ENCODE measurements at places on chromosomes 1 and 21. TPM values are rescaled to one million over a fixed set of nuclear protein-coding genes. Genes with fewer than 3 reads are reported as not detected.
A peak's percentile ranks its signal among the peaks of the same experiment; 100 is the strongest.

SV2A gene
- total RNA-seq = 2.8 TPM

- no peak for DNase-seq
These were observed 28.9 kb downstream of the RPAP2 start for GRCh38 chr1:92327794-92328193.

SPATA45 gene
- not detected for total RNA-seq

- DNase-seq = no peak
These were observed 41.6 kb downstream of the CD58 start for GRCh38 chr1:116529199-116529631.

SPRR2F gene
- total RNA-seq = not detected

GRCh38 chr1:16167331-16168143, 11.7 kb upstream of the EPHA2 start:
- peak; percentile 72 for DNase-seq

CRABP2 gene
- 1.6 TPM for total RNA-seq

BTG3 gene
- 57.3 TPM for total RNA-seq

FTCD gene
- total RNA-seq = 0.59 TPM

RGS13 gene
- not detected for total RNA-seq

LRRN2 gene
- not detected for total RNA-seq

DNA sequence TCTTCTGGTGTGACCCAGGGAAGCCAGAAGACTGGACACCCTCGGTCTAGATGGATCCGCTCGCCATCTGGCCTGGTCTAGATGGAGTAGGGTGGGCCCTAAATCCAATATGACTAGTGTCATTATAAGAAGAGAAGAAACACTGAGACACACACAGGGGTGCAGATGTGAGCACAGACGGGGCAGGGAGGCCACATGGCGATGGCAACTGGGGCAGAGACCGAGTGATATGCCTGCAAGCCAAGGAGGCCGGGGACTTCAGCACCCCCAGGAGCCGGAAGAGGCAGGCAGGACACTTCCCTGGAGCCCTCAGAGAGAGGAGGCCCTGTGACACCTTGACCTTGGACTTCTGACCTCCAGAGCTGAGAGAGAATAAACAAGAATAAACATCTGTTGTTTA, 5.6 kb upstream of the TFF3 start:
- DNase-seq = no peak

F3 gene
- 1.7 TPM for total RNA-seq

PRKCZ gene
- total RNA-seq = 29.6 TPM

C1orf105 gene
- not detected for total RNA-seq

- no peak for DNase-seq
These were observed 5.3 kb upstream of the SLC37A1 start for GRCh38 chr21:42508371-42508770.

DNA sequence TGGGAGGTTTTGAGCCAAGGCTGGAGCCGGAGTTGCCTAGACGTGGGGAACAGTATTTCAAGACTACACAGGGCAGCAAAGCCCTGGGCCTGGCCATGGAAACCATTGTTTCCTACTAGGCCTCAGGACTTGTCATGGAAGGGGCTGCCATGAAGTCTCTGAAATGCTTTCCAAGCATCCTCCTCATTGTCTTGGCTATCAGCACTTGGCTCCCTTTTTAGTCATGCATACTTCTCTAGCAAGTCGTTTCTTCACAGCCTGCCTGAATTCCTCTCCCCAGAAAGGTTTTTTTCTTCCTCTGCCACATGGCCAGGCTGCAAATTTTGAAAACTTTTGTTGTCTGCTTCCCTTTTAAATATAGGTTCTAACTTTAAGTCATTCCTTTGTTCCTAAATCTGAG, 406.6 kb upstream of the TMPRSS15 start:
- DNase-seq = no peak

CYP4Z1 gene
- total RNA-seq = not detected

DNA sequence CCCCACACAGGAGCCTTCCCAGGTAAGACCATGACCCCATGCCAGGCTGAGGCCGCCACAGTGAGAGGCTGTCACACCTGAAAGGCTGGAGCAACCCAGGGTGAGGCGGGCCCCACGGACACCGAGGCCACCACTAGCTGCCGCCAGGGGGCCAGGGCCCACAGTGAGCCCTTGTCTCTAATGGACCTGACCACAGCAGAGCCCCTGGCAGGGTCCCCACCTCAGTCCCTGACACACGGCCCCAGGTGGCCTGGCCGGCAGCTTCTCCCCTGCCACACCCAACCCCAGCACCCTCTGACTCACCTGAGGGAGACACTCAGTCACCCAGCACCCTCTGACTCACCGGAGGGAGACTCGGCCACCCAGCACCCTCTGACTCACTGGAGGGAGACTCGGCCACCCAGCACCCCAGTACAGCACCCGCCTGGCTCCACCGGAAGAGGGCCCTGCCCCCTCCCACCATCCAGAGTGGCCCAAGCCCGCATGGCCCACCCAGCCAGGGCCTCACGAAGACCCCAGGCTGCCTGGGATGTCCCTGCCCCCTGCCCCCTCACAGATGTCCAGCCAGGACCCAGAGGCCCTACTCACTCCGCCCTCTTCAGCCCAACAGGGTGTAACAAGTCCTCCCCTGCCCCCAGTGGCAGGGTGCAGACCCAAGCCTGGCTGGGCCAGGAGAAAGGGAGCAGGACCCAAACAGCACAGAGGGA, 4.4 kb downstream of the DVL1 start:
- DNase-seq = no peak

GRCh38 chr1:109503935-109504334, 5.6 kb downstream of the AMIGO1 start:
- no peak for DNase-seq

DNA sequence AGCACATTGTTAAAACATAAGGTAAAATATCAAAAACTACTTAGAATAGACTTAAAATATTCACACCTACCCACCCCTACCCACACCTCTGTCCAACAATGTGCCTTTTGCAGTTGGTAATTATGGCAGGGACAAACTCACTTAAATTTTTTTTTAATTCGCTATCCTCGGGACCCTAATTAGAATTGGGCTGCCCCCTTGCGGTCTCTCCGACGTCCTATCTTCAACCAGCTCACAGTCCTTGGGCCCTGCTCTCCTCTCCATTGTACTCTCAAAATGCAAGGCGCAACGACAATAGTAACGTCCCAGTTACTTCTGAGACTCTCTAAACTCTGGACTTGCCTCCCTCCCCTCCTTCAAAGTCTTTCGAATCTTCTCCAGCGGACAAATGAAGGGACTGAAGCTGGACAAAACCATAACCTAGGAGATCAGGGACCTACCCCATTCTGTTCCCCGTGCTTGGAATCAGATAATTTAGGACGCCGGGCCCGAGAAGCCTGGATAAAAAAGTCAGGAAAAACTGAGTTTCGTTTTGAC, 1.1 kb upstream of the CIART start:
- peak; percentile 39 for DNase-seq

DNA sequence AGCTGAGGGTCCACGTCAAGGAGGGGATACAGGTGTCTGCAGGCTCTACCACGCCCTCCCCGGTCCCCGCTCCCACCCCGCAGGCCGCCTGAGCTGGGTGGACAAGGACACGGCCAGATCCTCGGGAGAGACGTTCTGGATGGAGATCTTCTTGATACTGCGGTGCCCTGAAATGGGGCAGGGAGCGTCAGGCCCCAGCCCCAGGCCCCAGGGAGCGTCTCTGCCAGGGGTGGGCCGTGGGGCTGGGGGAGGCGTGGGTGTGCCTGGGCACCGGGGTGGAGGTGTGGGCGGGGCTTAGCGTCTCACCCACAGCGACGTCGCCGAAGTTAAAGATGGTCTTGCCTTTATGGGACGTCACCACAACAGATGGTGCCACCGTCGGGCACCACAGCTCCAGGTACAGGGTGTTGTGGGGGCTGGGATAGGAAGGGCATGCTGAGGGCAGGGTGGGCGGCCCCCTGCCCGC, 7.3 kb upstream of the TMEM52 start:
- no peak for DNase-seq

DNA sequence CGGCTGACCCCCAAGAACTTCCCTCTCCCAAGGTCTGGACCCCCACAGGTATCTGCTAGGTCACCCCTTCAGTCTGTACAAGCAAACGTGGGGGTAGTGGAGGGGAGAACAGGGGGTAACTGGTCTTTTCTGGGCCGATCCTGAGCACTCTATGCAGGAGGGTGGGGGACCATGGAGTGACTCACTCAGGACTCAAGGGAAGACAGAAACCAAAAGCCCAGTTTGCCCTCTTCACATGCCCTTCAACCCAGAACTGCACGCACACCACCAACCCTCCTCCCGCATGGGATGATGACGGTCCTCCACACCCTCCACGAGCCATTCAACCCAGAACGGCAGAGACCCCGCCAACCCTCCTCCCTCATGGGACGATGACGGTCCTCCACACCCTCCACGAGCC, 53.6 kb upstream of the GPR153 start:
- no peak for DNase-seq

DNA sequence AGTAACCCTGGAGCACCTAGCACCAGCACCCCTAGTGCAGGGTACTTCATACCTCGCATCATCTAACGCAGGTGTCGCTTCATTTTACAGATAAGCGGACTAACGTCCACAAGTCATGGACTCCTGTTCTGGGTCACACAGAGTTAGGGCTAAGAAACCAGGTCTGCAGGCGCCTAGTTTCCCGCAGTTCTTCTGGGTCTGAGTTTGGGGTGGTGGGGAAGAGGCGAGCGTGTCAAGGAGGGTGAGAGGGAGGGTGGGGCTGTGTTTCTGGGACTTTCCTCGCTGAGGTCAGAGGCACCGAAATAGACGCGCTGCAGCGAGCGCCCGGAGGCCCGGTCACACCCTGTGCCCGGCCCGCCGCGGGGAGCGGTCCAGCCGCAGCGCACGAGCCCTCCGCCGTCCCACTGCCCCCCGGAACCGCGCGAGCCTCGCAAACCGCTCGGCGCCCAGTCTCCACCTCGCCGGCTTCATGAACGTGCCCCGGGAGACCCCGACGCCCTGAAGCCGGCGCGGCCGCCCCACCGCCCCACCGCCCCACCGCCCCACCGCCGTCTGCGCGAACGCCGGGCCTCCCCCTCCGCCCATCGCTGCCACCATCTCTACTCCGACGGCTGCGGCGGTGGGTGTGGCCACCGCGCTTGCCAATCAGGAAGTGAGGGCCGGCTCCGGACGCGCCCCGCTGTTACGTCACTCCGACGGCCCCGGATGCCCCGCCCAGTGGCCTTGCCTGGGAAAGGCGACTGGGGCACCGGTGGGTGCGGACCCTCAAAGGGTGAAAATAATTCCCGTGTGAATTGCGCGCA, 12.3 kb downstream of the IFI6 start:
- peak; percentile 92 for DNase-seq

TPTE gene
- not detected for total RNA-seq

- no peak for DNase-seq
These were observed 1.6 kb upstream of the ENO1 start for GRCh38 chr1:8879922-8880676.

KMO gene
- 0.51 TPM for total RNA-seq

PCP4L1 gene
- total RNA-seq = not detected

DNA sequence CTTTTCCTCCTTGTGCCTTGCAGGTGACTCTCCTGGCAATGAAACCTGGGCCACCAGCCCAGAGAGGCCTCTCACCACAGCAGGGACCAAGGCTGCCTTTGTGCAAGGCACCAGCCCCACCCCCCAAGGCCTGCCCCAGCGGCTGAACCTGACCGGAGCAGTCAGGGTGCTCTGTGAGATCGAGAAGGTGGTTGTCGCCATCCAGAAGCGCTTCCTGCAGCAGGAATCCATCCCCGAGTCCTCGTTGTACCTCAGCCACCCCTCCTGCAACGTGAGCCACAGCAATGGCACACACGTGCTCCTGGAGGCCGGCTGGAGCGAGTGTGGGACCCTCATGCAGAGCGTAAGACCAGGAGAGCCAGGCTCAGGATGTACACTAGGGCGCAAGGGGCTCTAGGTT, 51.7 kb downstream of the UMODL1 start:
- no peak for DNase-seq

DNA sequence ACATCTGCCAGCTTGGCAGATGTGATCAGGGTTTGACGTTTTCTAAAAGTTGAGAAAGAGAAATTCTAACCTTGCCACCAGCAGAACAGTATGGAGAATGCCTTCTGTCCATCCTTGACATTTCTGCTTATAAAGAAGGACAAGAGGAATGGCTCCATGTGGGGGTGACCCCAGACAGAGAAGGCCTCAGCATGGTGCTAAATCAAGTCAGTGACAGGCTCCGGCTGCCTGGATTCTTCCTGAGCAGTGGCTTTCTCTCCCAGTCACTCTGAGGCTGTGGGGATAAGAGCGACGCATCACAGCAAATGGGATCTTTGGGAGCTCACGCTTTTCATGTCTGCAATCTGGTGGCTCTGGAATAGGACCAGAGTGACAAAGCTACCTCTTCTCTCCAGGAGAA, 640.2 kb upstream of the CAMK1G start:
- no peak for DNase-seq

FNDC5 gene
- total RNA-seq = not detected

DNA sequence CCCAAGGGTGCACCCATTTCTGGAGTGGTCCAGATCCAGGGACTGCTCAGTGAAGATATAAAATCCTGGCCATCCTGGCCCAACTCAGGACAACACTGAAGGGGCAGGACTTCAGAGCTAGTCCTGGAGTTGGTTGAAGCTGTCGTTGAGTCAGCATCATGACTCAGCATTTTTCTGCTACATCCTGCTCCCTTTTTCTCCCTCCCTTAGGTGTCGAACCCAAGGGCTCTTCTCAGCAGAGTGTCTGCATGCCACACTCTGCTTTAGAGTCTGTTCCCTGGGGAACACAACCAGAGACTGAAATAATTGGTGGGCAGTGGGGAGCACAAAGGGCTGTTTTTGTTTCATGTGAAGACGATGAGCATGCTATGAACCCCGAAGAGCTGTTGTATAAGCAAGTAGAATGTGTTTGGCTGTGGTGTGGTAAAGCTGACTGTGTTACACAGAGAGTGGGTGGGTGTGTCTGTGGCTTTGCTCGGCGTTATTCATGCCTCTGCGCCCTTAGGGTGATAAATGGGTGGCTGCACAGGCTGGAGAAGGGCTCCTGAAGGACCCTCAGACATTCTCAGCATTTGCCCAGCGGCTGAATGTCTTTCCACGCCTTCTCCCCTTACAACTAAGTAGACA, 167.2 kb downstream of the CYYR1 start:
- no peak for DNase-seq

DNA sequence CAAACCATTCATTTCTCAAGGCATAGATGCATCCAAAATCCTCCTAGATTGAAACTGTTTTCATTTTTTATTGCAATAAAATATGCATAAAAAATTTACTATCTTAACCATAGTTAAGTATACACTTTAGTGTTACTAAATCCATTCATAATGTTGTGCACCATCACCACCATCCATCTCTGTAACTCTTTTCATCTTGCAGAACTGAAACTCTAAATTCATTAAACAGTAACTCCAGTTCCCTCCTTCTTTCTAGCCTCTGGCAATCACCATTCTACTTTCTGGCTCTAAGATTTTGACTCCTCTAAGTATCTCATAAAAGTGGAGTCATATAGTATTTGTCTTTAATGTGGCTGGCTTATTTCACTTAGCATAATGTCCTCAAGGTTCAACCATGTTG, 236.8 kb downstream of the SMYD3 start:
- no peak for DNase-seq

- DNase-seq = no peak
These were observed 415.9 kb upstream of the TMPRSS15 start for GRCh38 chr21:18819507-18819906.

DNA sequence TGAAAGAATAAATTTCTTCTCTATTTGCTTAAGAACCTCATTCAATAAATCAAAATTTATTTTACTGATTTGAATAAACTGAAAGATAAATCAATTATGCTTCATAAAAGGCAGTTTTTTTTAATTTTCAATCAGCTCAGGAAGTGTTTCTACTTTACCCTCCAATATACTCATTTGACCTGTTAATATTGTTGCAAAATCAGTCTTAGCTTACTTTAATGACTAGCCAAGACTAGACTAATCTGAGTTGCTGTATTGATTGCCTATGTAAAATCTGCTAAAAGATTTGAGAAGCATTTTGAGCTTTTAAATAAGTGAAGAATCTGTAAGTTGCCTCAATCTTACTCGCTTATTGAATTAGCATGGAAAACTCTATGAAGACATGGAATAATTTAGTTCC, 179.1 kb upstream of the LYPLAL1 start:
- DNase-seq = no peak
